ENCODE measurements at places on chromosomes 4 and X.

GRCh38 chrX:43500246-43500645 is 155.9 kb upstream of the MAOA start:
- no peak for DNase-seq

DNA sequence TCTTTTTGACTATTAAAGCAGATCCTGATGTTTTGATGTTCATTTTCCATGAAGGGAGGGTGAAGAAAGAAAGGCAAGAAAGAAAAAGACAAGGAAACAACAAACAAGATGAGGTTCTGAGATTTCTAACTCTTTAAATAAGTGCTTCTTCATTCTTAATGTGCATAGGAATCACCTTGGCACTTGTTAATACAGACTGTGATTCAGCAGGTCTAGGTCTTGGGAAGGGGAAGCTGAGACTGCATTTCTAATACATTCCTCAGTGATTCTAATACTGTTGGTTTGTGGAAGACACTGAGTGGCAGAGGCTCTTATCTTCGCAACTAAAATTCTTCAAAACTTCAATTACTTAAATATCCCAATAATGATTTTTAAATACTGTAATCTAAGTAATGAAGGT is 95.2 kb upstream of the NAP1L5 start:
- DNase-seq = peak; percentile 10

DNA sequence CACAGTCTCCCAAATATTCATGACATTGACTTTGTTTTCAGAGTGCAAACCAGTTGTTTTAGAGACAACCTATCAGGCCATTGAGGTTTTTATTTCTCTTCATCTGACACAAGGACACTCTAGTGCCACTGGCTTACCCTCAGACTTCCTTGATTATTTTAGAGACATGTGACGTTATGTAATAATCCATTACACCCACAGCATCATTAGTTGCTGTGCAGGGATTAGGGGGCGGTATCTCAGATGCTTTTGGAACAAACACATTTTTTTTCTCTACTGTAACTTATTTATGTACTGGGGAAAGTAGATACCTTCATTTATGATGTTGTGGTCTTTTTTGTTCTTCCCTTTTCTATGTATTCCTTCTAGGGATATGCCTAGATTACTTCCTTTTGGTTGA is 2293.1 kb downstream of the PCDH7 start:
- no peak for DNase-seq

- no peak for DNase-seq
Observed at GRCh38 chr4:109614466-109614865, 54.4 kb downstream of the MCUB start.

DNA sequence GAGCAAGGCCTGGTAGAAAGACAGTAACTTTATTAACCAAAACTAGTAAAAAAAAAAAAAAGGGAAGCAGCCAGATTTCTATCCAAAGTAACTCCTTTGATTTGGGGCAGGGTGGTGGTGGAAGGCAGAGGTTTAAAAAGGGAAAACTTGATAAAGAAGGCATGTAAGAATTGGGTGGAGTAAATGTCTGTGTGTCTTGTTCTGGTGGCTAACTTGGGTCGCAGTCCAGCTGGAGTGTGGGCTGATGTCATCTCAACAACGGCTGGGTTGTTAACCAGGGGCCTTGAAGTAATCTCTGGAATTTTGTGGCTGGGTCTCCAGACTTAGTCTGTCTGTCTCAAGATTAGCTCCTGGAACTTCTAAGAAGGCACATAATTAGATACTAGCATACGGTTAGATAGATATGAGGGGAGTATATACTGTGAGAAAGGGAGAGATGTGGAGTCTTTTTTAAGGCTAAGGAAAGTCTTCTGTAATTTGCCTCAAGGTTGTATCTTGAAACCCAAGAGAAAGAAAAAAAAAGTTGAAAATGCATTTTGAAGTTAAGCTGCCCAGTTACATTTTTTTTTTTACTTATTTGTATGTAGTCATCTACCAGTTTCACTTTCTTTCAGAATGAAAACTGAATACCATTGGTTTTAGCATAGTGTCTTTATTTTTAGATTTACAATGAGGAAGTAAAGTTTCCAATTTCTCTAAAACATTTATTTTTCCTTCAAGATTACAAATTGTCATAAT is 48.3 kb downstream of the MTHFD2L start:
- DNase-seq = no peak

- DNase-seq = peak; percentile 80
Observed at GRCh38 chrX:105331244-105331643, 110.8 kb upstream of the TEX13A start.

GRCh38 chrX:152733261-152733975 is at the start of the genes CSAG1 and MAGEA12:
Gene CSAG1 (minus strand): TSS chrX:152733721. CDS start chrX:152732460, 1,261 bp downstream.
Gene MAGEA12 (plus strand): TSS chrX:152733757. CDS start chrX:152736162, 2,405 bp downstream.
- DNase-seq = no peak

- DNase-seq = no peak
Observed at GRCh38 chr4:72109959-72110497, 78.2 kb downstream of the NPFFR2 start.

DNA sequence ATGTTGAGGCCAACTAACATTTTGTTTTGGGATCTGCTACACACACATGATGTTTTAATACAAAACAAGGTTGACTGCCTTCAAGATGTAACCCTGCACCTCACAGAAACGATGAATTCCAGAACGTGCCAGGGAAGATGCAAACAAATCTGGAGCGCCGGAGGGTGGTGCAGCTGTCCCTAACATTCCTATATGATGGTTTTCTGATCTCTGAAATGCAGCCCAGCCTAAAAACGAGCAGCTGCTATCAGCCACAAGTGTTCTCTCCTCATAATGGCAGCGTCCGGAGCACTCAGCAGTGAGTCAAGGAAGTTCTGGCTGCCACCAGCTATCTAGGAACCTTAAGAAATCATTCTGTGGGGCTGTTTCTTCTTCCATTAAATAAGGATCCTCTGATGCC is 333.4 kb downstream of the NR3C2 start:
- no peak for DNase-seq

- DNase-seq = no peak
Observed at GRCh38 chr4:61202638-61203435, 2.7 kb downstream of the ADGRL3 start.

DNA sequence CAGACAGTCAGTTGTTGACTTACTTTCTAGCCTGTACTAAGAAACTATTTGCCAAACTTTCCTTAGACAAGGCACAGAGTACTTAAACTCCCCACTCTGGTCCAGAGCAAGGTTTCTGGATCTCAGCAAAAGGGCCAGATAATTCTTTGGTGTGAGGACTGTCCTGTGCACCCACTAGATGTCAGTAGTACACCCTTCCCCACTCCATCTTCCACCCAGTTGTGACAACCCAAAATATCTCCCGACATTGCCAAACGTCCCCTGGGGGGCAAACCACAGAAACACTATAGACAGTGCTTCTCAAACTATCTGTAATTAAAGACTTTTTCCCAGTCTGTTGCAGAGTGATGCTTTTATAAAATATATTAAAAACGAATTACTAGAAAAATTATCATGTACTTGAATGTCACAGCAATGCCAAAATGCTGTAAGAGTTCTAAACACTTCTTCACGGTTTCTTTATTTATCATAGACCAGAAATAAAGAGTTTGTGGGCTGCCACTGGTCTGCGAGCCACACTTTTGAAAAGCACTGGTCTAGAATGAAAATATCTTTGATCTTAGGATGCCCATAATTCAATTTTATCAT is 203.5 kb downstream of the PRDM5 start:
- DNase-seq = peak; percentile 15

DNA sequence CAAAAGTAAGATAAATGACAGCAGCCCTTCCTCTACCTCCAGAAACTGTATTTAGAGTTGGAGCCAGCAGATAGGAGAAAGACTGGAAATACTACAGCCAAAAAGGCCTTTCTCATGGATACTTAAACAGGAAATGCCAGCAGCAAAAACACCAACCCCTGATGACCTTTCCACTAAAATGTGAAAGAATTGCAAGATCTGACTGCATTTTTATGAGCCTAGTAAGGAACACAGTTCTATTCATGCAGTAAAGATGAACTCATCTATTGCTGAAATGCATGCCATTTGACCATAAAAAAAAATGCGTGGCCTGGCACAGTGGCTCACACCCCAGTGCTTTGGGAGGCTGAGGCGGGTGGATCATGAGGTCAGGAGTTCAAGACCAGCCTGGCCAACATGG is 19.9 kb downstream of the ABCG2 start:
- peak; percentile 70 for DNase-seq

- DNase-seq = no peak
Observed at GRCh38 chrX:54509400-54509799, 13.4 kb upstream of the FGD1 start.

GRCh38 chr4:51895158-51895557 is 52.2 kb downstream of the DCUN1D4 start:
- DNase-seq = no peak

DNA sequence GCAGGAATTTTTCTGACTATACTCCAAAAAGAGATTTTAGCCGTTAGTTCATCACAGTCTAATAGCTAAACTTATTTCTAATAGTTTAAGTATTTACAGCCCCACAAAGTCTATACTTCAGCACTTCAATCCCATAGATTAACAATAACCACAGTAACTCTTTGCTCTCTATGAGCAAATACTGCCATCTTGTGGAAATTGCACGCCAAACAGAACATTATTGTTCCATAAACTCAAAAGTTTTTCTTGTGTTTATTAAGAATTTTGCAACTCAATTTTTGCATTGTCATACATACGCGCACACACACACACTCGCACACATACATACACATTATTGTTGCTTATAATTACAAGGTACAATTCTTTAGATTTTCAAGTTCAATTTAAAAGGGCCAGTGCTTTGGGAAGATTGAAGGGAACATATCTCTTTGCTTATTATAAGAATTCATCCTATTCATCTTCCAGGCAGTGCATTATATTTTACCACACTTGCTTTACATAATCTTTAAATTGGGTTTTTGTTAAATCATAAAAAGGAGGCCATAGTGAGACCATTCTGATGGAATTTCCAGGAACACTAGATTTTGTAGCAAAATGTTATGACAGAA is 63.8 kb upstream of the ATOH1 start:
- DNase-seq = peak; percentile 29

GRCh38 chr4:27084685-27085361 is 224.2 kb downstream of the STIM2 start:
- DNase-seq = no peak

DNA sequence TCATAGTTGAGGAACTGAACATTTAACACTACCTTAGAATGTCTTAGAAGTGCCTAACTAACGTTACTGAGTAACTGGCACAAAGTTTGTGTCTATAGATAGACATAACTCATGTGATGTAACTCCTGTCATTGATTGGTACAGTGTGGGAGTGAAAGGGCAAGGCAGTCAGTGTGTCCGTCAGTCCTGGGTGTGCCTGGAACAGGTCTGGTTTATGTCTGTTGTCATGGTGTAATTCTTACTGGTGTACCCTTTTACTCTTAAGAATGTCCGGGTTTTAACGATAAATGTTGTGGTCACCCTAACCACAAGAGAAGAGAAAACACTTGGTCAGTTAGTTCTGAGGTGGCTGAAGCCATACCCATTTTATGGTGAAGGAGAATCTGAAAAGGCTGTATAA is 93.1 kb upstream of the ESX1 start:
- peak; percentile 14 for DNase-seq

DNA sequence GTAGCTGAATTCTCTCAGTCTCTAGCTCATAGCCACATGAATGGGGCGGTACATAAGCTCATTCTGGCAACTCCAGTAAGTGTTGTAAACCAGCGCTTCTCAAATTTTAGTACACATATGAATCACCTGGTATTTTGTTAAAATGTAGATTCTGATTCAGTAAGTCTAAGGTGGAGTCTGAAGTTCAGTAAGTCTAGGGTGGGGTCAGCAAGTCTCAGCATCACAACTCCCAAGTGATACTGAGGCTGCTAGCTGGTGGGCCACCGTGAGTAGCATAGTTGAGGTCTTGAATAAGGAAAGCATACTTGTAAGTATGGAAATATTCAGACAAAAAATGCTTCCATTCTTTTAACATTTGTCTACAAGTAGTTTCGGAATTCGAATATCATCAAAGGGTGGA is 36.1 kb upstream of the INPP4B start:
- no peak for DNase-seq

DNA sequence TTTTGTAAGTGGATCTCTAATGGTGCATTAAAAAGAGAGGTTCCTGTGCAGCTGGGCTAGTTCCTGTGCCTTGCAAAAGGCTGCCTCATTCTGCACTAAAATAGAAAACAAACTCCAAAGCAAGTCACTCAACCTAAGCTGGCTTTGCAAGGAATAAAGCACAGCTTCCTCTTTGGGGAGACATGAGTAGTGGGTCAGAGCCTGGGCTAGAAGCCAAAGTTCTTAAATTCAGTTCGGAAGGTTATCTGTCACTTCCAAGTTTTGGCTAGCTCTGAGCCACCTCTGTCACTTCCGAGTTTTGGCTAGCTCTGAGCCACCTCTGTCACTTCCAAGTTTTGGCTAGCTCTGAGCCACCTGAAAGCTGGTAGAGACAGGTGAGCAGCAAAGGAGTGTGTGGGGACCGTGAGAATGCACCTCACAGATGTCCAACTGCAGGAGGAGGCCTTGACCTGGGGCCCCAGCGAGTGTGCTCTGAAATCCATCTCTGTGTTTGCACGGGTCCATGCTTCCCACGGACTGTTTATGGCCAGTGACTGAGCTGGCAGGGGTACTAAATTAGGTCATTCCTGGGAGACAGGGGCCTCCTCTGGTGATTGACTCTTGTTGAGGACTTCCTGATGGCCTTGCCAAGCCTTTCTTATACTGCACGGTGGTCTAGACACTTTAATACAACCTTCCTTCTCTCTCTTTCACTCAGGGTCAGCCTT is 36.4 kb upstream of the MAMLD1 start:
- no peak for DNase-seq

DNA sequence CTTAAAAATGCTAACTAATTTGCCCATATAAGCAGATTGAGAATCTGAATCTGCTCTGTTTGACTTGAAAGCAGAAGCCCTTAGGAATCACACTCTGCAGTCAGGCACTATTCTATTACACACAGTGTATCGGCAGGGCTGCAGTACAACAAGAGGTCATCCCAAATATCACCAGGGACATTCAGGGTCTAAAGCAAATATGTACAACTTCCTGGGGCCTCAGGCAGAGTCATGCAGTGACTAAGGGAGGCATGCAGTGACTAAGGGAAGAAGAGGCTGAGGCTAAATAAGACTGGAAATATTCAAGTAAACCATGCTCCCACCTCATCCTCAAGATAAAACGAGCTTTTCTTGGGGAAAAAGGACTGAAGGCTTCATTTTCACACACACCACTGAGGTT is 20.9 kb downstream of the MAPK10 start:
- DNase-seq = peak; percentile 87

- no peak for DNase-seq
Observed at GRCh38 chrX:14886252-14886651, 13.0 kb downstream of the MOSPD2 start.
